ENCODE measurements at places on chromosomes 3 and 15.

DNA sequence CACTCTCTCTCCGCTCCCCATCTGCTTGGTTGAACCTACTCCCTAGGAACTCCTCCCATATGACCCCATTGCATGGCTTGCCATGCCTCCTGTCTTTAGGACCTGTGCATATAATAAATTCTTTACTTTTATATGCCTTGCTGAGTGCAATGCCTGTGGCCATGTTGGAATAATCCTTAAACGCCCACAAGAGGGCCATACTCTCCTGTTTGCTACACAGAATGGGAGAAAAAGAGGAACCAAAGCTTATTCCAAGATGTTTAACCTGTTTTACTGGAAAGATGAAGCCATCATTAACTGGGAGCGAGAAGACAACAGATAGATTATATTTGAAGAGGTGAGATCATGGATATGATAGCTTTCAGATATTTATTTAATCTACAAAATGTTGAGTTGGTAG lies 1097.8 kb downstream of the NAALADL2 start:
- no peak for DNase-seq

DNA sequence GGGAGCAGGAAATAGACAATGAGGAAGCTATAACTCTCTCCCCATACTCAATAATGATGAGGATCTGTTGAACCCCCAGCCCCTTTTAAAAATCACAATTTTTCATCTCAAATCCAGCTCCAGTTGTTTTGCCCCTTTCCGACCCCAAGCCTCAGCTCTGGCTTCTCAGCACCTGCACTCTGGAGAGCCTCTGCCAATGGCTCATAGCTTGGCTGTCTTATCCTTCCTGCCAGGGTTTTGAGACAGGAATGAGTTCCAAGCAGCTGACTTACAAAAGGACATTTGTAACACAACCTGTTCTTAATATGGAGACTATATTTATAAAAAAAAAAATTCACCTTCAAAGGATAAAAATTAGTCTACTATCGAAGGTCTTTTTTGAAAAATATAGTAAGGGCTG lies 105.9 kb upstream of the NEDD4 start:
- DNase-seq: no peak

GRCh38 chr3:44041726-44042125 lies 200.0 kb upstream of the TOPAZ1 start:
- DNase-seq: no peak

- no peak for DNase-seq
Measured at GRCh38 chr15:34154725-34155204, 52.9 kb downstream of the PGBD4 start.

DNA sequence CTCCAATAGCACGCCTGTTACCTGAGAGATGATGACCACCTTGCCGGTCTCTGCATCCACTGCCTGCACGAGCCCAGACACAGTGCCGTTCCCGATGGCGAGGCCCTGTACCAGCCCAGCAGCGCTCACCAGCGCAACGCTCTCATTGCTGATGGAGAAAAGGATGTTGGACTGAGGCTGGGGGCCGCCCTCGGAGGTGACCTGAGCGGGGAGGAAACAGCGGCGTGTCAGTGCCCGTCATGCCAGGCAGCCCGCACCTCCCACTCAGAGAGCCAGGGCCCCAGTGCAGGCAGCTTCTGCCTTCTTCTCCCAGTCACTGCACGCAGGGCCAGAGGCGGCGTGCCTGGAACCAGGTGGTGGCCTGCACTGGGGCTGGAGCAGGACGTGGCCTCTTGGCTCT lies 80.3 kb downstream of the NUP210 start:
- DNase-seq: no peak

GRCh38 chr3:55564726-55565125 lies 77.6 kb upstream of the WNT5A start:
- no peak for DNase-seq

- DNase-seq: no peak
Measured at GRCh38 chr3:49278548-49278947, 1.5 kb upstream of the C3orf62 start.

DNA sequence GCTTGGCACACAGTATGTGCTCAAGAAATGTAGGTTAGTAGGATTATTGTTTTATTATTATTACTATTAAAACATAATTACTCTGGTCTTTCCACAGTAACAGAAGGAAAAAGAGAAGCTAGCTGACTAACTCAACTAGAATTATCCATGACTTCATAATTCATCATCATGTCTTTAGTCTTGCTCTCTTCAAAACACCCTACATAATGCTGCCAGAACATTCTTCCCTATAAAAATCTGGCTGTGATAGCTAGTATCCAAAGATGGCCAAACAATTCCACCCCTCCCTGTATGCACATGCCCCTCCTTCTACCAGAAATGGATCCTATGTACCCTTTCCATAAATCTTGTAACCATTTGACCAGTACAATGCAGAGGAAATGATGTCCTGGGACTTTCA lies 48.8 kb upstream of the SRGAP3 start:
- DNase-seq: no peak

GRCh38 chr3:14305324-14305723 lies 97.1 kb upstream of the SLC6A6 start:
- DNase-seq: no peak

GRCh38 chr3:14210290-14210688 lies 31.7 kb downstream of the LSM3 start:
- DNase-seq: no peak
